Nephron progenitor cell (in vitro differentiated cells): ENCODE measurements at places on chromosomes 2 and 18.
A peak's percentile ranks its signal among the peaks of the same experiment; 100 is the strongest.

DNA sequence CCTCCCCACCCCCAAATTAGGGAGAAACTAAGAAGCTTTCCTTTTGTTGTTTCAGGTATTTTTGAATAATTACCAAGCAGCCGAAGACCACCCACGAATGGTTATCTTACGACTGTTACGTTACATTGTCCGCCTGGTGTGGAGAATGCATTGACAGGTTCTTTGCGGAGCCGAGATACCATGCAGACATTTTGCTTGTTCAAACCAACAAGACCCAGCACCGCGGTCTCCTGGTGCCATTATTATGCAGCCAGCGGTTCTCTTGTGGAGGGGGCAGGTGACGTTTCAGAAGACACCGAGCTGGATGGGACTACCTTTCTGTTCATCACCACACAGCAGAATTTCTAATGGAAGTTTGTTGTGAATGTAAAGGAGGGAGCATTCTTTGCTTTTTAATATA lies 43.4 kb downstream of the BCL2L11 start:
- no peak for DNase-seq

GRCh38 chr2:83386549-83386948 lies 1072.5 kb downstream of the SUCLG1 start:
- DNase-seq: no peak

DNA sequence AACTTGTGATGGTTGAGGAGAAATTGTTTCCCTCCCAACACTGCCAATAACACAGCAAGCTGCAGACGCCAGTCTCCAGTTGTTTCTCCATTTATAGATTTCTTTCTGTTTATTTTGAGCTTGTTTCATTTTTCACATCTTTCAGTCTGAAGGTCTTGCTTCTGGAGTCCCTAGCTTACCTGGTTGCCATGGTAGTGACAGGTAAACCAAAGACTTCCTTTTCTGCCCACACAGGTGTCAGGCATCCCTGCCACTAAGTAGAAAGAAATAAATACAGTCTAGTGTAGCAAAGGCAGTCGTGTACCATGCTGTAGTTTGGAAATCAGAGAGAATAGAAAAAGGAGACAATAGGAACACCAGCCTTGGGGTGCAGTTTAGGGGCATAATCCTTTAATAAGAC lies 82.8 kb downstream of the MARCHF4 start:
- no peak for DNase-seq

DNA sequence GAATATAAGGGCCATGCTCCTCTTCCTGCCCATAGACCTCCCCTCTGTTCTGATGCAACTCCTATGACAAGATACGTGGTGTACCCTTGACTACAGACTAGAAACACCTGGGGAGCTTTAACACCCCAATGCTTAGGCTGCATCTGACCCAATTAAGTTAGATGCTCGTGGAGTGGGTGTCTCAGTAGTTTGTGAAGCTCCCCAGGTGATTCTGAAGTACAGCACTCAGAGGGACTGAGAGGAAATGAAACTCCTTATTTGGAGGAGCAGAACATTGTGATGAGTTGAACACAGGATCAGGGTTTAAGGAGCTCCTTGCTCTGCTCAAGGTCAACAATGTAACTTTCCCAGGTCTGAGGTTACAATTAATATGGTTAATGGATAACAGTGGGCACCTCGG lies 80.3 kb upstream of the TTC39C start:
- no peak for DNase-seq

- DNase-seq: no peak
Observed at GRCh38 chr2:231765496-231765929, 15.6 kb downstream of the PDE6D start.

DNA sequence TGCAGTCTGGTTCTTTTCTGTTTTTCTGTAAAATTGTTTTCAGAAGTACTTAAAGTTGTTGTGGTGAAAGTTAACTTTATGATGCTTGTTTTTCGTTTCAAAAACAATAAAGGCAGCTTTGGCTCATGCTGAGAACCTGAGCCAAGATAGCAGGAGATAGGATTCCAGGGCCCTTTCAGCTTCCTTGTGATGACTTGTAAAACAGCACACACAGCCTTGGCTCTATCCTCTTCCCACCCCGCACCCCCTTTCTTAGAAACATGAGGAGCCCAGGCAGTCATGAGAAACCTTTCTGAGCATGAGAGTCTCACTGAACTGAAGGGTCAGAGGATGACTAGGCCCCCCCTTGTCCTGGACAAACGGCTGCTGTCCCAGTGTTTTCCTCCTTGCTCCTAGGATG lies 12.4 kb upstream of the CHRNA1 start:
- no peak for DNase-seq

DNA sequence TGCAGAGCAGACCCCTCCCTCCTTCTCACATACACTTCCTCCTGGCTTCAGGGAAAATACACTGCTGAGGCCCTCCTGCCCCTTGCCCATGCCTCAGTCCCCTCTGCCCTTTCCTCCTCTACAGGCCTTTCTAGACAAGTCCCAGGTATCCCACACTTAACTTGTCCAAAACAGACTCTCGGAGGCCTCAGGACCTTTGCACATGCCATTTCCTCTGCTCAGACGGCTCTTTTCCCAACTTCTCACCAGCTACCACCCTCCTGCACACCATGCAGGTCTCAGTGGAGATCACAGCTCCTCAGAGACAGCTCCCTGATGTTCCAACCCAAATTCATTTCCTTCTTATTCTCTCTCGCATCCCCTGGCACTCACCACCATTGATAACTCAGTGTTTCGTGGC lies 11.7 kb downstream of the TBC1D8 start:
- DNase-seq: no peak

GRCh38 chr2:43139996-43140621 lies 86.3 kb downstream of the ZFP36L2 start:
- DNase-seq: peak; percentile 29

- DNase-seq: no peak
Observed at GRCh38 chr2:144796936-144797335, 277.0 kb upstream of the ZEB2 start.

DNA sequence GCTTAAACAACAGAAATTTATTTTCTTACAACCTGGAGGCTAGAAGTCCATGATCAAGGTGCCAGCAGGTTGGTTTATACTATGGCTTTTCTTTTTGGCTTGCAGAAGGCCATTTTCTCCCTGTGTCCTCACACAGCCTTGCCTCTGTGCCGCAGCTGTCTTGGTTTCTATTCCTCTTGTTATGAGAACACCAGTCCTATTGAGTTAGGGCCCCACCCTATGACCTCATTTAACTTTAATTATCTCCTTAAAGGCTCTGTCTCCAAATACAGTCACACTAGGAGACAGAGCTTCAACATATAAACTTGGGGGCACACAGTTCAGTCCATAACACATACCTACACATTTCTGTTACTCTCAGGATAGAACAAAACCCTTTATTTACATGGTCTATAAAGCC lies 17.3 kb upstream of the RHOB start:
- no peak for DNase-seq

GRCh38 chr2:203122317-203122986 lies 107.8 kb downstream of the NBEAL1 start:
- DNase-seq: no peak

- DNase-seq: no peak
Observed at GRCh38 chr2:103327966-103328365, 566.1 kb downstream of the TMEM182 start.

DNA sequence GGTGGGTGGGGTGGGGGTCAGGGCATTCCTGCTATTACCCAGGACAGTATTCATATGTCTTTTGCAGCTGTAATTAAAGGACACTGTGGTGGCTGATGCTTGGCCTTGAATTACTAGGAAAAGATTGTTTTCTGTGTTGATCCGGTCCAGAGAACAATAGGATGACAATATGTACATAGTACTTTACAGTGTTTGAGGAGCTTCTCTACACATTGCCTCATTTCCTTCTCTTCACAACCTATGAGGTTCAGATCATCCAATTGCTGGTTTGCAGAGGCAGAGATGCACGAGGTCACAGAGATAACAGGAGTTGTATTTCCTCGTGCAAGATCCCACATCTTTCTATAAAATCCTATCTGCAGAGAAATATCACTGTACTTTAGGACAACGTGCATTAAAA lies 119.5 kb downstream of the LIPG start:
- DNase-seq: no peak

DNA sequence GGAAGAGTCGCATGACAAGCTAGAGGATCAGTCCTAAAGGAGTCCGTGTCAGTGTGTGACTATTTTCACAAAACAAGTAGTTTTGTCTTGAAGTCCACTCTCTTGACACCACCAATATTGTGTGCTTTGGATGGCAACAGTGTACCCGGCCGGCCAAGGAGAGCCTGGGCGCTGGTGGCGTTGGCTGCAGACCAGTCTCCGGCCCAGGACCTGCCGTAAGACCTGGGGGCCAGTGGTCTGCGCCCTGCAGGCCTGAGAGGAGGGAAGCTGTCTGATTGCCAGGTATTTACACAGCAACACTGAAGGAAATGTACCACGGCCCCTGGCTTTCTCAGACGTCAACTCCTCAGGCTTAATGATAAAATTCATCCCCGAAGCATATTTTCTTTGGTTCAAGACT lies 472.4 kb upstream of the SALL3 start:
- DNase-seq: no peak

- DNase-seq: peak; percentile 48
Observed at GRCh38 chr18:36572135-36572856, 256.5 kb downstream of the TPGS2 start.

DNA sequence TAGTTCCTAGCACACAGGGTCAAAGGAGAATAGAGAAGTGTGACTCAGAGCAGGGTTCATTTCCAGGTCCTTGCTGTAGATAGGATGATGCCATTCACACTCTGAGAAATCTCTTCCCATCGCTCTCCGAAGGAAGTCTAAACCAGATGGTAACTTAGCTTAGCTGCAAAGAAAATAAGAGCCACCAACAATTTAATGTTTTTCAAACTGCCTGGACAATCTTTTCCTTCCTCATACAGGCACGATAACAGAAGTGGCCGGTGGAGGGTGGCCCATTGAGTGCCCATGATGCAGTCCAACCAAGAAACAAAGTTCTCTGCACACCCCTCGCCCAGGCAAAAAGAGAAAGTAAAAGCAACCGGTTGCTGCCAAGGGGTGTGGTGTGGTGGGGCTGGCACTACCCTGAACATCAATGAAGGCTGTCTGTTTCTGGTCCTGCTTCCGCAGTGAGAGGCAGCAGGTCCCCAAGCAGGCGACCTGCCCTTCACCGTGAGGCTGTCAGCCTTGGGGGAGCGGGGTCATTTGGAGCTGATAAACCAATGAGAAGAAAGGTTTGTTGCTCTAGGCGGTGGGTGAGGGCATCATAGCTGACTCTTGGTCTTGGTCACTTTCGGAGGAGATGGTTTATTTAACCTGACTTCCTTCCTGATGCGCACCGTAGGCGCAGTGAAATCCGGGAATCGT lies 105.6 kb upstream of the CD302 start:
- no peak for DNase-seq

- no peak for DNase-seq
Observed at GRCh38 chr18:39701839-39702238, 2136.2 kb upstream of the CELF4 start.

DNA sequence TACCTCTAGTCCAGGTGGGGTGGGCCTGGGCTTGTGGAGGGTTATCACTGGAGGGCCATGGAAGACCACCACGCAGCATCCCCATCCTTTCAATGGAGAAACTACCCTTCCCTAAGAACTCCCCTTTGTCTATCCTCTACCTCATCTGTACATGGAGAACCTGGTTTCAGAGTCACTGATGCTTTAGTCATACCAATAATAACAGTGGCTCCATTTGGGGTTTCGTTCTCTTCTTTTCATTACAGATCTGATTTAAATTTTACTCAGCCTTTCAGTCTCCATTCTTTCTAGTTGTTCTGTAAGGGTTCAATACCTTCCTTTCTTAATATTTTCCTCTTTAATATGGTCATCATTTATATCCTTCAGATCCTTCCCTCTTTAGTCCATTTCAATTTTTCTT lies 54.6 kb upstream of the ZFP36L2 start:
- no peak for DNase-seq

GRCh38 chr2:96264086-96264485 lies 1.7 kb downstream of the TMEM127 start:
- DNase-seq: no peak

GRCh38 chr2:233456934-233457333 lies 102.6 kb downstream of the DGKD start:
- DNase-seq: no peak

DNA sequence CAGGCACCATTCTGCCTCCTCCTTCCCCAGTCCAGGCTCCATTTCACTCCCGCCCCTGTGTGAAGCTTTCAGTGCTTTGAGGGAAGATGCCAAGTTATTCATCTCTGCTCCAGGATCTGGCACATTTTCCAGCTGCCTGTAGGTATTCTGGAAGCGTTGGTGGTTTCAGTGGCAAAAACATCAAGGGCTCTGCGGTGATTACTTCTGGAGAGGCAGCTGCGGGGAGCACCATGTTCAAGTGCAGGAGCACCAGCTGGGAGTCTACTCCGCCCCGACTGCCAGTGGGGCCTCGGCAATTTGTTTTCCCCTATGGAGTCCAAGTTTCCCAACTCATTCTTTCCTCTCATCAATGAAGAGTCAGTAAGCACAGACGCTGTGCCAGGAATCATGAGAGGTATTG lies 211.7 kb downstream of the CLIP4 start:
- no peak for DNase-seq

DNA sequence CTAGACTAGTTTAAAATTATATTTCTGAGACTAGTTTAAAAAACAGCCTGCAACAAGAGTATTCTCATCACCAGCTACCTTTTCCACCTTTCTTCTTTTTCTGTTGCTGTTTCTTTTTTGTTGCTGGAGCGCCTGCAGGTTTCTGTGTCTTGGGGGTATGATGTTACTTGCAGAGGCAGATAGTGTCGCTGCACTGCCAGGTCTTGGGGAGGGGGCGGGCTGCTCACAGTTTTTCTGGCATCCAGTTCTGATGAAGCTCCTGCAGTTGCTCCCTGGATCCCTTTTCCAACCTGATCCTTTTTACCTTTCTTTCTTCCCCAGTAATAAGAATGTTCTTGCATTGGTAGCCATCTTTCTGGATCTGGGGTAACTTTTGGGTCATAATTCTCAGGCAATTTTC lies 8.0 kb upstream of the C18orf32 start:
- DNase-seq: no peak

- no peak for DNase-seq
Observed at GRCh38 chr18:62381373-62381772, 56.3 kb downstream of the TNFRSF11A start.

DNA sequence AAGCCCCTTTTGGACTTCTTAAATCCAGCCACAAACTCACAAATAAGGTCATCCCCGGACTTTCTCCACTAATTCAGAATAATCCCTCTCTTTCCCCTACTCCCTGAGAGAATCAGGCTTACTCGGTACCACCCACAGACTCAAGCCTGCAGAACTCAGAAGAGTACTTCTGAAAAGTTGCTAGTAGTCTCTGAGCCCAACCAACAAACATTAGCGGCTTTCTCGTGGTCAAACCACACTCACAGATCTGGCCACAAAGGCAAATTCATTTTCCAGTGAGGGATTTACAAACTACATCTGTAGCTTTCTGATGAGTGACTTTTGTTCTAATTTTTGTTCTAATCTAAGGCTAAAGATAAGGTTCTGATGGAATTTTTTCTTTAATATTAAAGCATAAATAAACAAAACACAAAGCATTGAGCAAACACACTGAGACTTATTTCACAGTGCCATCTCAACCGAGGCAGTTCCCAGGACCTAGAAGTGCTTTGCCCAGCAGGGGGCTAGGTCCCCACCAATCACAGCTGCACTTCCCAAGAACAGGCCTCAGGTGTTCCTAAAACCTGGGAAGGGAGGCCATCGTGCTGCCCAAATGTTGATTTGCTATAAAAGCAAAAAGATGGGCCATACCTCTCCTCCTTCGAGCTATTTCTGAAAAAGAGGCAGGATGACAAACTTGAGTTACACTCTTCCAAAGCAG lies 110.7 kb downstream of the COLEC12 start:
- DNase-seq: no peak
